Astrocyte of the hippocampus (primary cell): ENCODE measurements at places on chromosomes 1 and 21.

GRCh38 chr1:53413175-53414001 is 45.8 kb upstream of the DMRTB1 start:
- peak; percentile 87 for DNase-seq

DNA sequence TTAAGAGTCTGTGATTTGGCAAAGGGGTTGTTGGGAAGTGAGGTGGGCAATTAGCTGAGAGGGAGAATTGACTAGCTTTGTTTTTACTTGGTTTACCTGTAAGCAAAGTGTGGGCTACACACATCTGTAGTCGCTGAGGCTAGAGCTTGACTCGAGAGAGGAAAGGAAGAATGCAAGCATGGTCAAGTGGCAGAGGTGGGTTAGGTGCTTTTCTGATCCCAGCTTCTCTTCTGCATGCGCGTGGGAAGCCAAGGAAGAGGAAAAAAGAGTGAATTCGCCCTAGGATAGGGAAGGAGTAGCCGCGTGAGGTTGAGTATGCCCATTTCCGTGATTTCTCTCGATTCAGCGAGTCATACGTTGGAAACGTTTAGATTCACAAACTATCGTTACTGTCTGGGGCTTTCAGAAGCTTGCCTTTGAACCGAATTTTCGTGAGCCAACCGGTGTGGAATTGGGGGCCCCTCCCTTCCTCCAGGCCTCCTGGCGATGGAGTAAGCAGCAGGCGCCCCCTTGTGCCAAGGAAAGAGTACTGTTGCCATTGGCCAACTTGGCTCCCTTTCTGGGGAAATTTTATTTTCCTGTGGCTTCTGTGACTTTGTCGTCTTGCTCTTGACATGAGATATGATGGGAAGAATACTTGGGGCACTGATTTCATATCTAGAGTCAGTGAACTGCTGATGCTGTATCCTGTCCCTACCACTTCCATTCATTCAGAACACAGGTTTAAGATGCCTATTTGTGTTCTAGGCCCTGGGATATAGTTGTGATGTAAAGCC is 1.3 kb downstream of the PIGV start:
- peak; percentile 91 for DNase-seq

DNA sequence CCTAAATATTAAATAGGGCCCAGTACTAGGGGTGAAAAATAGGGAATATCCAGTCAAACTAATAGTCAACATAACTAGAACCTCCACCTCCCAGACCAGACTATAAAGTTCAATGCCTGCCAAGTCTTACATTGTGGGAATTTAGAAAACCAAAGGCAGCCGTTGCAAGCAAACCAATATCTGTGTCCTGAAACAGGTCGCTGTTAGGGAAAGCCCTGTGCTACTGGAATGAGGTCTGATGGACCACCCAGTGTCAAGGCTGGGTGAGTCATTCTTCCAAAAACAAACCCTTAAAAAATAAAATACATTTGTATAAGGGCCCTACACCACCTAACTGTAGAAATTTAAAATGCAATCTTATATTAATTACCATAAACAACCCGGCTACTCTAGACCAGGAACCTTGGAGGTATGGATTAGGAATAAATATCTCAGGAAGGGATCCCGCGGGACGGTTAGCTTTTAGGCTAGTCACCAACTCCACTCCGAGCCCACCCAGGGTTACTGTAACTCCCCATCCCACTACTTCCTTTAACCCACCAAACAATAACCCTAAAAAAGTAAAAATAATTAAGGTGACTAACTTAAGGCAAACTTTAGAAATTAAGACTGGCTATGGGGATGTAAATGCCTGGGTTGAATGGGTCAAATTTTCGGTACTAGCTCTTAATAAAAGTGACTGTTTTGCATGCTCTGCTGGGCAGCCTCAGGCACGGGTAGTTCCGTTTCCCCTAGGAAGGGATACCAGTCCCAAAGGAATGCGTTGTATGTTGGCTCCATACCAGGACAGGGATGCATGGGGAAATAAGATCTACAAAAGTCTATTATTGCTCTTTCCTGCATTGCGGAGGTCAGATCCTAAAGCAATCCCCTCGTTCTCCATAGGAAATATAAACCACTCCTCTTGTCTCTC is 65.4 kb upstream of the TLR5 start:
- DNase-seq = peak; percentile 31

- no peak for DNase-seq
These were observed 15.8 kb downstream of the DISP3 start for GRCh38 chr1:11494771-11495170.

- peak; percentile 11 for DNase-seq
These were observed 164.5 kb upstream of the CACNA1E start for GRCh38 chr1:181318858-181319235.

DNA sequence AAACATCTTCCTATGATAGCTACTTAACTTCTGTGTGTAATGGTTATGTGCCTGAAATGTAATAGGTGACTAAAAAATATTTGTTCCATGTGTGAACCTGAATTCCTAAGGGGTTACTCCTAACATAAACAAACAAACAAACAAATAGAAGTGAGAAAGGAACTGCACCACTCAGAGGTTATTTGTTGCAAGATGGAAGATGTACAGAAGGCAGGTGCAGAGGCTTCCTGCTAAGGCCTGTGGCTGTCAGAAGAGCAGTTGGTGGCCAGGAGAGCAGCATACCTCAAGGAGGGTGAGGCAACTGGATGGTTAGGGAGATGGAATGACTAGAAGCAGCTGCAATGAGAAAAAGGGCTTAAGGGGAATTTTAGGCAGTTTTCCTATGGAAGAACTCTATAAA is 940.6 kb downstream of the TTLL7 start:
- no peak for DNase-seq

DNA sequence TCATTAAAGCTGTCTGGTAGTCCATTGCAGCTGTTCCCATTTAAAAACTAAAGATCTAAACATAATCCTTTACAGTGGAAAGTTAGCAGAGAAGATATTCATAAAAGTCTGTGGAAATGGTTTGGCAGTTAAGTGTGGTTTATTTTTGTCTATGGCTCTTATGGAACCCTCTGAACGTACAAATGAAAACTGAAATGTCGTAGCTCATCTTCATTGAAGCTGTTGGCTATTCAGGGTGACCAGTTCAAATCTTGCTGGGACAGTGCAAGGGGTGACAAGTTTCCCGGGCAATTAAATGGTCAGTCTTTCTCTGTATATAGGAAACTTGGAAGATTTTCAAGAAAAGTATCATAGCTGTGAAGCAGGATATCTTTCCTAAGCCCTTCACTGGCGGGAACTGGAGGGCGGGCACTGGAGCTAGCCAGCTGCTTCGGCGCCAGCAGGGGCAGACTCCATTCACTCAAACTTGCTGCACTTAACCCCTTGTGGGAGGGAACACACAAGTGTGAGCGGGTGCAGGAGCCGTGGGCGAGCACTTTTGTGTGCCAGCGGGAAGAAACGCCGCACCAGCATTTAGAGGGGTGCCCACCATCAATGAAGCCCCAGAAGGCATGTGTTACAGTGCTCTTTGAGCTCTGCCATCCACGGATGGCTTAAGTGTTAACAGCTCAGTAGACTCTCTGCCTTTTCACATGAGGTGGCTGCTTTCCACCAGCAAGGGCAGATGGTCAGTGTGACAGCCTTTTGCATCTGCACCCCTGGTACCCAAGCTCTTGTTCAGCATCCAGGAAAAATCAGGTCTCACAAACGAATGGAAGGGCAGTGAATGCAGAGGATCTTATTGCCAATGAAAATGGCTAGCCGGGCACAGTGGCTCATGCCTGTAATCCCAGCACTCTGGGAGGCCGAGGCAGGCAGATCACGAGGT is 232.1 kb upstream of the KAZN start:
- peak; percentile 48 for DNase-seq

DNA sequence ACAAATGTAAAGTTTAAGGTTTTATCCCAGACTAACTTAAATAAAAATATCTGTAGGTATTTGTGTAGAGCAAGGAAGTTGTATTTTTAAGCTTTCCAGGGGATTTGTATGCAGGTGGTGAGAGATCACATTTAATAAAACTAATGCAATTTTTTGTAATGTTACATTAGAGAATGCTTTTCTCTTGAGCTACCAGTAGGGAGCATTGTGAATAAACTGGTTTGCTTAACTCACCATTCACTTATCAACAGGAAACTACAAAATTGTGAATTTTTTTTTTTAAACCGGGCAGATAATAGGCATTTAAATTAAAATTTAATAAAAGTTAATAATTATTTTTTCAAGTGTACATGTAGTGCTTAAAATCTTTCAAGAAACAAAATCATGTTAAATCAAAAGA is 78.6 kb downstream of the IVNS1ABP start:
- no peak for DNase-seq

DNA sequence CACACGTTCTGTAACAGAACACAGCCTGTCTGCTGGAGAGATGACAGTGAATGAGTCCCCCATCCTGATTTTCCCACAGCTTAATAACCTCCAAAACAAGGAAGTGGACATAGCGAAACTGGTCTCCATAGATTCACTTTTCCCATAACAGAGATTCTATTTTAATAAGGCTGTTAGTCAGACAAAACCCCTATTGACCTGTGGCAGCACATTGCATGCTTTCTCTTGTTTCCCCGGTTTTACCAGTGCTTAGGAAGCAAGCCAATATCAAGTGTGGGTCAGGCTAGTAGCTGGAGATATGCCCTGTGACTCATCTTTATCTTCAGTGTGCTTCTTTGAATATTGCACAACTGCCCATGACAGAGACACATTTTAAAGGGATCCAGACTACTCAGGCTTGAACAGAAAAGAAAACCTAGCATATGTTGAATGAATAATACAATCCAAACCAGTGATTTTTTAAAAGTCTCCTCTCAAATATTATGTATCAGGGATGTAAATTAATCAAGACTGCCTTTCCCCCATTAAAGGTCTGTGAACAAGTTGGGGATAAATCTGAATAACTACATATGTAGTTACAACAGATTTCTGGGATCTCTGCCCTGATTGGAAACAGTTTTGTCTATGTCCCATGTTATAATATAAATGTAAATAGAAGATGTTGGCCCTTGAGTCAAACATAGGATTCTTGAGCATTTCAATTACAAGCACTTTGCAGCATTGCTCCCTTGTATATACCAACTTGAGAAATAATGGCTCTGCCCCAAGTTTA is 11.9 kb upstream of the CLDN8 start:
- peak; percentile 68 for DNase-seq

DNA sequence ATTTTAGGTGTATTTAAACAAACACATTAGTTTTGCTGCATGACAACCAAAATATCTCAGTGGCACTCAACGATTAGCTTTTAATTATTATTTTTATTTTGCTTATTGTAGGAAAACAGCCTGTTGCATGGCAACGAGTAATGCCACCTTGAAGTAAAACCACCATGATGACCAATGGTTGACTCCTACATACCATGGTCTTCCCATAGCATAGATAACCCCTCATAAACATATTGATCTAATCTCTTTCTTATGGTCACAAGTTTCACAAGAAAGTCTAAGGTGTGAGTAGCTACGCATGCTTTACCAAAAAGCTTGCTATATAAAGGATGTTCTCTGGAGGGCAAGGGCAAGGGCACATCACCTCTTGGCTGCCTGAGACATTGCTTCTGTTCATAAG is 61.5 kb upstream of the PTBP2 start:
- DNase-seq = no peak

- no peak for DNase-seq
These were observed 39.8 kb upstream of the NFIA start for GRCh38 chr1:61042466-61043009.

- no peak for DNase-seq
These were observed 1.1 kb downstream of the CEP350 start for GRCh38 chr1:179955731-179956130.

DNA sequence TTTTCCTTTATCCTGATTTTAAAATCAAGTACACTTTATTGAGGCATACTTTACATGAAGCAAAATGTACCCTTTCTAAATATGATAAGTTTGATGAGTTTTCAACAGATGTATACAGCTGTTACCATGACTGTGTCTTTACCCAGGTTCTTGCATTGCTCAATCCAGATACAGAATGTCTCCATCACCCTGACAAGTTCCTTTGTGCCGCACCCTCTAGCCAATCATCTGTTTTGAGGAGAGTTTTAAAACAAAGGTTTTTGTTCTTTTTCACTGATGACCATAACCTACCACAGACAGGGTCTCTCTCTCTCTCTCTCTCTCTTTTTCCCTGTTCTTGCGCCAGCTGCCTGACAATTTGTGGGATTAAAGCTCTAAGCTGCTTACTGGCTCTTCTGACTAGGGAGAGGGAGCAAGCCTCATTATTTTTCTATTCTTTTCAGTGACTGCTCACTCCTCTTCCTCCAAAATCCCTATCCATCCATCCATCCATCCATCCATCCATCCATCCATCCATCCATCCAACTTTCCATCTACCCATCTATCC is 1.2 kb upstream of the KCNE1 start:
- no peak for DNase-seq

- no peak for DNase-seq
These were observed 16.9 kb downstream of the PTPRF start for GRCh38 chr1:43547538-43548072.

- DNase-seq = no peak
These were observed 14.6 kb upstream of the TRNAU1AP start for GRCh38 chr1:28538286-28538685.

- no peak for DNase-seq
These were observed 1489.1 kb downstream of the BRINP3 start for GRCh38 chr1:188988589-188988988.

GRCh38 chr1:33298623-33299277 is 22.1 kb downstream of the A3GALT2 start:
- DNase-seq = peak; percentile 75

- DNase-seq = no peak
These were observed 127.7 kb upstream of the GRIK3 start for GRCh38 chr1:37162059-37162458.

GRCh38 chr1:119535381-119535780 is 28.4 kb downstream of the HSD3B1 start:
- DNase-seq = no peak

DNA sequence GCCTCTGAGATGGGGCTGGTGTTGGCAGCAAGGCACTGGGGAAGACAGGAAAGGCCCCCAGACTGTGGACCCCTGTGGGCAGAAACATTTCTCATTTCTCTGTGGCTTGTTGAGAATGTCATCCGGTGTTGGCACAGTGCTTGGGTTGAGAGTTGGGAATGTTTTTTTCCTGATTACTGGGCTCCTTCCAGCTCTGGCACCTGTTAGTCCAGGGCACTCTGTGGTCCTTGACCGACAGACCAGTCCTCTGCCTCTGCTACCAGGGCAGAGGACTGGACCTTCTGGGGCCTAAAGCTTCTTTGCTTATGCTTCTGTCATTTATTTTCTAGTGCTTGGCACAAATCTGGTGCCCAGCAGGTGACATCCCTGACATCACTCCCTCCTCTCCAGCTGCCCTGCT is 4.8 kb upstream of the SPRR5 start:
- no peak for DNase-seq

DNA sequence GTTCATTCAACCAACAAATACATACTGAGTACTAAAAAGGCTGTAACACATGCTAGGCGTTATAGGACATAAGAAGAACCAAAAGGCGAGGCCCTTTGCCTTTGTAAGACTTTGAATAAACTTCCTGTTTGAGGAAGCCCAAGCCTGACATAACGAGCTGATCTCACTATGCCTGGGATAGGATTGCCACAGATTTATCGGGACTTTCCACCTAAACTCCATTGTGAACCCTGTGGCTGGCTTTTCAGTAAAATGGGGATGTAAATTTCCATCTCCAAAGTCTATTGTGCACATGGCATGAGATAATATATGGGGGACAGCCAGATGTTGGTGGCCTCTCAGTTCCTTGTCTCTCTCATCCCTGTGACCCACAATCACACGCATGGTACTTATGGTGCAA is 41.9 kb downstream of the LMO4 start:
- DNase-seq = no peak
